ENCODE measurements at places on chromosomes 6 and 20. TPM values are rescaled to one million over a fixed set of nuclear protein-coding genes. Genes with fewer than 3 reads are reported as not detected.

DNA sequence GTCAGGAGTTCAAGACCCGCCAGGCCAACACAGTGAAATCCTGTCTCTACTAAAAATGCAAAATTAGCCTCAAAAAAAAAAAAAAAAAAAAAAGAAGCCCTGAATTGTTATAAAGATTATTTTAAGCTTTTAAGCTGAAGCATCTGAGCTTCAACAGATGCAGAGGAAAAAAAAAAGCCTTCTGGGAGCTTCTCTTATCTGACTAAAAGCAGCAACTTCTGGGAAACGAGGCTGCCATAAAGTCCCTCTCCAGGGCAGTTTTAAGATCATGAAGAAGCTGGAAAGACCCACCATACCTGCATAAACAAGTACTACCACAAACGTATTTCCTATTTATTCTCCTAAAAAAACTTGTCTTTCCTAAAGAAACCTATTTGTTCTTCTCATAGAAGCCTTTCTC, 3.6 kb downstream of the SERINC3 start:
- H3K4me1 ChIP-seq, result peaks cover 53% of the 10 kb centered on the region
- DNase-seq, result no peak
- no peaks in the 10 kb centered on the region for H3K27me3 ChIP-seq

DNA sequence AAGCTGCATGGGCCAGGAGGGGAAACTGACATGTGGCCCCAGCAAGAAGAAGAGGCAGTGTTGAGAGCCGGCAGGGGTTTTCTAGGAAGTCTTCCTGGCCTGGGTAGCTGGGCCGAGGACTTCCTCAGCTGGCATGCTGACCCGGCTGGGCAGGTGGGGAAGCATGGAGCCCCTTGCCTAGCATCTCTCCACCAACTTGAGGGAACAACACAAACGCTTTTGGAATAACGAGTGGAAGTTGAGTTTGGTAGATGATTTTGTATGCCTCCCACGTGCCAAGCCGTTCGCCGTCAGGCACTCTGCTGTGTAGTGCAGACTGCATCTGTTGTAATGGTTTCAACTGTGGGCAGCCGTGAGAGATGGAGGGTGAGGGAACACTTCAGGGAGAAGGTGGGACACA, 7.3 kb downstream of the TMEM181 start:
- DNase-seq, result peak; percentile 48
- no peak overlapping the region for H3K4me3 ChIP-seq
- H3K27me3 ChIP-seq, result no peaks in the 10 kb centered on the region
- no peak overlapping the region for H3K27ac ChIP-seq

Gene KATNA1
- total RNA-seq, result 17.1 TPM

Gene LIN28B
- not detected for total RNA-seq

Gene B3GAT2
- 0.02 TPM for total RNA-seq

All from chondrocyte (in vitro differentiated cells).